ENCODE measurements at places on chromosomes 12 and 14.

DNA sequence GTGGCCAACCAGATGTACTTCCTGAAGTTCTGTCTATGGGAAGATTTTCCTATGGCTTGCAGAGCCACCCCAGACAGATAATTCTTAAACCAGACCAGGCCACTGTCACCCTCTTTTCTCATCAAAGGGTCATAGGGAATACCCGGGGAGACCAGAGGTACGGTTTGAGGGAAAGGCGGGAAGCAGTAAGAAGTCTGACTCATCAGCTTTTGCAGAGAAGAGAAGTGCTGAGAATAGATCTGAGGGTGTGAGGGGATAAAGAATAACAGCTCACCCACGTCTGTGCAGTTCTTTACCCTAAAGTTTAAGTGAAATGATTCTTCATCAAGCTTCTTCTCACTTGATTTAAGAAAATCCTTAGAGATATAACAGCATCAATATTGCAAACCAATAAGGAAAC, 21.3 kb upstream of the POC1B start:
- no peak for DNase-seq

GRCh38 chr14:75570797-75571196, 7.6 kb upstream of the FLVCR2 start:
- DNase-seq, result no peak

DNA sequence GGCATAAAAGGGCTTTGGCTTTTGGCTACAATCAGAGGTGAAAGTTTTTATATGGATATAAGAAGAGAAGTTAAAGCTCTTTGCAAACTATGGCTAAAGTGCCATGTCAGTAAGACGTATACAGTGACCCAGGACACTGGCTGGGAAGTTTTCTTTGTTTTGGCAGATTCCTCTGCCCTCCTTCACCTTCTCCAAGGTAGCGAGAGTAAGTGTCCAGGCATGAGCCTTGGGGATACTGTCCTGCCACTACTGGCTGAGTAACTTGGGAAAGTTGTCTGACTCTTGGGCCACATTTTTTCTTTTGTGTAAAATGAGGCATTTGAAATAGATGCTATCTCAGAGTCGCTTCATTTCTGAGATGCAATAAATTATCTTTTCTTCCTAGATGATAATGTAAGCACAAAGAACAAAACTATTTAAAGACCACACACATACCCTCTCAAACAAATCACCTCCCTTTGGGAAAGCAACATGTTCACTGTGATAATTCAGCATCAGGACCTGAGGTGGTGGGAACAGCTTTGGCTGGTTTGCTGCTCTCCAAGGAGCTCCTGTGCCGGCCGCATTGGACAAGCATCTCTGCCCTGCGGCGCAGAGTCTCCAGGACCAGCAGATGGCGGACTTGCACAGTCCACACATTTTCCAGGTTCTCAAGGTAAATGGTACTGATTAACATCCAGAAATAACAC, 106.3 kb downstream of the PTCSC3 start:
- no peak for DNase-seq

GRCh38 chr12:107681455-107681835, 4.2 kb upstream of the PWP1 start:
- DNase-seq, result no peak

- no peak for DNase-seq
Observed at GRCh38 chr12:97805146-97805545, 342.5 kb downstream of the RMST start.

DNA sequence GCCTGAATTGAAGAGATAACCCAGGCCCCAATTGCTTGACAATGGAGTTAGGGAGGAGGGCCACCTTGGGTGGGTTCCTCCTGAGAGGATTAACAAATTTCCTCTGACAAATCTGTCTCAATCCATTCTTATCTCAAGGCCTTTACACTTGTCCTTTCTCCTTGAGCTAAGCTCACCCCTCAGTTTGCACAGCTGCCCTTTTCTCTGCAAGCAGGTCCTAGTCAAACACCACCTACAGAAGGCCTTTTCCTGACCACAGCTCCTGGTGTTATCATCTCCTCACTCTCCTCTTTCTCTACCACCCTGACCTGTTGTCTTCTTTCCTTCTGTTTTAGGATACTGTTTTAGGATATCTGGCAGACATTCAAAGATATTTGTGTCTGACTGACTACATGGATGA, 26.4 kb upstream of the GSC start:
- no peak for DNase-seq

DNA sequence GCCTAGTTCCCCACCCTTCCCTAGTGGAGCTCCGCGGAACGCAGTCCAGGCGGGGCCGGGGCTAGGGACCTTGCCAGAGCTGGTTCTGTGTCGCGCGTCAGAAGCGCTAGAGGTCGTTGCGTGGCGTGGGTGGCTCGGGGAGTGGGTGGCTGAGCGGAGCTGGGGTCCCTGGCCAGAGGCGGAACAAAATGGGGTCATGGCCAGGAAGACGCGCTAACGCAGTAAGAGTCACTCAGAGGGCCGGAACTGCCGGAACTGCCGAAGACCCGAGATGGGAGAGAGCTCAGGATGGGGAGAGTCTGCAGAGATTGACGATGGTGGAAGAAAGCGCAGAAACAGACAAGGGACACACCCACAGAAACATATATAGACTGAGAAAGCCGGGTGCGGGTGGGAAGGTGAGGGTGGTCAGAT, 4.8 kb downstream of the DGKA start:
- no peak for DNase-seq

DNA sequence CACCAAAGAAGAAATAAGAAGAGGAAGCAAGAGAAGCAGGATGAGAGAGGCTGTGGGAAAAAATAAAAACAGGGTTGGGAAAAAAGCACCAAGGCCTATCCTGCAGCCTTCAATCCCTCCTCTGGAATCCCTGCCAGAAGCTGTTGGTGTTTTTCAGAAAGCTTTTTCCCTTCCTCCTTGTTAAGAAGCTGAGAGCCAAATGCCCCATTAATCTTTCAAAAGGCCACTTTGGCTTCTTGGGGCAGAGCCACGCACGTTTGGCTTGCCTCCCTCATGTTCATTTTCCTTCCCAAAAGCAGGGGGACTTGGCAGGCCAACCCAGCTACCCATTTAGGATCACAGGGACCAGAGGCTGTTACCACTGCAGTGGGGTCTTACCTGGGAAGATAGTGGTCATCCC, 365.3 kb downstream of the NUAK1 start:
- no peak for DNase-seq

DNA sequence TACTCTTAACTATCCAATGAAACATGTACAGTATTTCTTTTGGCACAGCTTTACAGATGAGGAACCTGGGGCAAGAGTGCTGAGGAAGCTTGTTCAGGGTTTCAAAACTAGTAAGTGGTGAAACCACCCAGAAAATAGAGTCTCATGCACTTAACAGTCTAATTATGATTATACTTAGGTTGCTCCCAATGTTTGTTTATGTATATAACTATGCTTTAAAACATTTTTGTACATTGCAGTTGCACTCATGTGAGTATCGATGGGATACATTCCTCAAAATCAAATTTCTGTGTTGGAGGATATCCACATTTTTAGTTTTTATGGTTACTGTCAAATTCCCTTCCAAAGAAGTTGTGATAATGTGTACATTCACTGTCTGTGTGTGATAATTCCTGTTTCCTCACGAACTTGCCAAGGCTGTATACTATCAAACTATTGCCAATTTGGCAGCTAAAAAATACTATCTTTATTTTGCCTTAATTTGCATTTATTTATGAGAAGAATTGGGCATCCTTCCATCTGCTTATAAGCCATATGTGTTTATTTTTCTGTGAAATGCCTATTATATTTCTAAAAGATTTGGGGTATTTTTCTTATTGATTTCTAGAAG, 143.9 kb upstream of the SSTR1 start:
- DNase-seq, result no peak

DNA sequence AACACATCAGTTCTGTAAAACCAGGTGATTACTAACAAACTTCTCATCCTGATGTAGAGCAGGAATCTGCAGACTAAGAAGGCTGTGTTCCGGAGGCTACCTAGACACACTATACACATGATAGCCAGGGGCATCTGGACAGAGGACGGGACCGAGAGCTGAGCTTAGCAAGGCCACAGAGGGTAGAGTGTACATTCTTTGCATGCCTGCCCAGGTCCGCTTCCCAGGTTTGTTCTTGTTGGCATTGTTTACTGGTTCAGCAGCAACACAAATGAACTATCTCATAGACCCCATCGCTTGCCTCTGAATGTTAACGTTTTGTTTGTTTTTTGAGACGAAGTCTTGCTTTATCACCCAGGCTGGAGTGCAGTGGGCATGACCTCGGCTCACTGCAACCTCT, 17.7 kb upstream of the TEAD4 start:
- no peak for DNase-seq

DNA sequence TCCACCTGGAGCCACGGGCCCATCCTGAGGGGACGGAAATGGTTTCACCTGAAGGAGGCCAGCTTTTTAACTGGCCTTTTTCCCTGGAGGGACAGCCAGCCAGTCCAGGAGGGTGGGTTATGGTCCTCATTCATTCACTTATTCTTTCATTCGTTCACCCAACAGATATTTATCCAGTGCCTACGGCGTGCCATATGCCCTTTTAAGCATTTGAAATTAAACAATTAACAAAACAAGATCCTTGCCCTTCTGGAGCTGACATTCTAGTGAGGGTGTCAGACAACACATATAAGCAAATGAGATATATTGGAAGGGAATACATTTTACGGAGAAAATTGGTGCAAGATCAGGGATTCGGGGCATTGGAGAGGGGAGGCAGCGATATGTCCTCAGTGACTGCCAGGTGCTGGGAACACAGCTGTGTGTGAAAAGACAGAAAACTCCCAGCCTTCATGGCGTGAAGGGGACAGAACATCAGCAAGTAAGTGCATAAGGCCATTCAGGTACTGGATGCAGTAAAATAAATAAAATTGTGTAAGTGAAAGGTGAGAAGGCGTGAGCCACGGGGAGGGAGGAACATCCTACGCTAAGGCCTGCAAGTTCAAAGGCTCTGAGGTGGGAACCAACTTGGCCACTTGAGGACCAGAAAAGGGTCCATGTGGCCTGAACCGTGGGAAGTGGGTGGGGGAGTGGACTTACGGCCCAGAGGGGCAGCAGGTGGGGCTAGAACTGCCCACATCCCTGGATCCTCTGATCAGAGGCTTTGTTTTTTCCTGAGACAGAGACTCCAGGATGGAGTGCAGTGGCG, 684 bp upstream of the ABCB9 start:
- DNase-seq, result no peak

DNA sequence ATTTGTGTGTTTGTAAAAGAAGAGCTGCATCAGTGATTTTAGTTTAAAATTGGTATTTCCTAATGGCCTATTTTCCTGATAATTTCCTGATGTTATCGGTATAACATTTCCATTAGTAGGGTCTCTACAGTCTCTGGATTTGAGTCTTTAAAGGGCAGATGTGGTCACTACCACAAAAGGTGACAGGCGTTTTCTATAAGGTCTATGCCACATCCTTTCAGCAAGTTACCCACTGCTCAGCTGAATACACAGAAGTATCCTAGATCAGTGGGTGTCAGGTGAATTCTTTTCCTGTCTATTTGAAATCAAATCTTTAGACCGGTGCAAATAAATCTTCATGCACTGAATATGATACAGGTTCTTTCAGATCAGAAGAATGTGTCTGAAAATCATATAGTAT, 90.2 kb downstream of the LIN7A start:
- DNase-seq, result no peak

All from stimulated activated CD4-positive, alpha-beta T cell treated with anti-CD3 and anti-CD28 coated beads, TNF-alpha, amount 100 ng/mL, for 24 hours (primary cell).